NCI-H2107 (cell line): ENCODE measurements at places on chromosomes 11 and 22.

- DNase-seq: no peak
Measured at GRCh38 chr11:112844517-112844916, 116.7 kb upstream of the NCAM1 start.

- DNase-seq: no peak
Measured at GRCh38 chr11:20933086-20933485, 263.7 kb downstream of the NELL1 start.

- no peak for DNase-seq
Measured at GRCh38 chr11:18650859-18651557, 16.9 kb upstream of the SPTY2D1 start.

GRCh38 chr11:76469141-76469540 is 24.3 kb downstream of the EMSY start:
- no peak for DNase-seq

DNA sequence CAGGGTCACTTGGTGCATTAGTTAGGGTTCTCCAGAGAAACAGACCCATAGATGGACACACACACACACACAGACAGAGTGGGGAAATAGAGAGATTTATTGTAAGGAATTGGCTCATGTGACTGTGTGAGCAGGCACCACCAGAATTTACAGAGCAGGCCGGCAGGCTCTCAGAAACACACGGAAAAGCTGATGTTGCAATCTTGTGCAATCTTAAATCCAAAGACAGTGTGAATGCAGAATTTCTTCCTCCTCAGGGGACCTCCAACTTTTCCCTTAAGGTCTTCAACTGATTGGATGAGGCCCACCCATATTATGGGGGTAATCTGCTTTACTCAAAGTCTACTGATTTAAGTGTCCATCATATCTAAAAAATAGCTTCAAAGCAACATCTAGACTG is 49.8 kb downstream of the APIP start:
- no peak for DNase-seq

DNA sequence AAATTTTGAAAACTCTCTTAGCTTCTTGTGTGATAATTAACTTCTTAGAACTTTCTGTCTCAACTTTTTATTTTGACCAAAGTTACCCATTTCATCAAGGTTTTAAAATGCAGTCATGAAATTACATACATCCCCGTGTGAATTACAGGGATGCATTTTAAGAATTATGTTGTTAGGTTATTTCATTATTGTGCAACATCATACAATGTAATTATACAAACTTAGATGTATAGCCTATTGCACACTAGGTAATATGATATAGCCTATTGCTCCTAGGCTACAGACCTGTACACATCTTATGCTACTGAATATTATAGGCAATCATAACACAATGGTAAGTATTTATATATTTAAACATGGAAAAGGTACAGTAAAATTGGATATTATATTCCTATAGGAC is 228.1 kb upstream of the C11orf87 start:
- no peak for DNase-seq

DNA sequence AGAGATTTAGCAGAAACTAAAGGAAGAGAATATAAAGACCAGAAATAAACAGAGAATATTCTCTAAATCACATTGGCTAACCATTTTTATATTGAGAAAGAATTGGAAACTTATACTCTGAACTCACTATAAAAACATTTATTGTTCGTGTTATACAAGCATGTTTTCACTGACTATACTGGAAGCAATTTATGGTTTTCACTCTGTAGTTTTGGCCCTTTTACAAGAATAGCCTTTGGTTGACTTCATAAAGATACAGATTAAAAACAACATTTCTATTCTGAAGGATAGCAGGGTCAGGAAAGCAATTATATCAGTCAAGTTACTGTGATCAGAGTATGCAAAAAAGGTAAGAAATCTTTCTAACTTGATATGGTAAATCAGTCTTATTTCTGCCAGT is 965.7 kb upstream of the FAT3 start:
- no peak for DNase-seq

- DNase-seq: no peak
Measured at GRCh38 chr11:34495239-34495723, 18.3 kb downstream of the ELF5 start.

- no peak for DNase-seq
Measured at GRCh38 chr11:73157101-73158010, 15.2 kb upstream of the FCHSD2 start.

- DNase-seq: no peak
Measured at GRCh38 chr22:50112151-50113118, 22.6 kb downstream of the MOV10L1 start.

- DNase-seq: no peak
Measured at GRCh38 chr11:31817054-31817620, 6.0 kb upstream of the PAX6 start.

DNA sequence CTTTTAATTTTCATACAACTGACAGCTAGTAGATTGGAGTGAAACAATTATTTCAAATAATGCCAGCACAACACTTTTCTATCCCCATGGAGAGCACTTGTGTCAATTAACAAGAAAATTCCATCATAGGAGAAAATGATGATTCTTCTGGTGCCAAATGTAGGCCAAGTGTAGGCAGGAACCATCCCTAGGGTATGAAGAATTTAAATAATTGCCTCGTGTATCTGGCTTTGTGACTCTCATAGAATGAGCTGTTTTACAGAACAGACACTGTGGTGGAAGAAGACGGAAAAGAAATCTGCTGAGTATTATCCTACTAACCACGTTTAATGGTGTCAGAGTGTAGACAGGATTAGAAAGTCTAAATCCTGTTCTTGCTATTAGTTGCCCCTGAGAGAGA is 1542.2 kb downstream of the LRRC4C start:
- DNase-seq: no peak
